ENCODE measurements at places on chromosomes 11 and 22. TPM values are rescaled to one million over a fixed set of nuclear protein-coding genes. Genes with fewer than 3 reads are reported as not detected.
A peak's percentile ranks its signal among the peaks of the same experiment; 100 is the strongest.

DNA sequence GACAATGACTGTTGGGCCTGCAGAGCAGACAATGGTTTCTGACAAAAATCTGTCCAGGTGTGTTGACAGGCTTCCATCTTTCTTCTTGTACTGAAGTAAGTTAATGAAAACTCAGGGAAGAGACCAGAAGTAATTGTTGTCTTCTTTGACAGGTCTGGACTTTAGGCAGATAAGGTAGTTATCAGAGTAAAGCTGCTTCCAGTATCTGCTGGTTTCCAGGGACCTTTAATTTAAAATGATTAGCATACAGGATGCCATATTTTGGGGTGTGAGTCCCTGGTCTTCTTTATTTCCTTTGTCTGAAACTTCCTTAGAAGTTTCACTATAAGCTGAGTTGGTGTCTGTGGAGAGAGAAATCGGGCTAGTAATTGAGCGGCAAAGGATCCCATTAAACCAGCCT is 1.4 kb downstream of the TMX2 start:
- peak overlapping the region; percentile 91 for H3K27ac ChIP-seq
- peaks cover 3% of the 10 kb centered on the region for H3K27me3 ChIP-seq
- DNase-seq, result no peak
- peaks cover 32% of the 10 kb centered on the region for H3K4me1 ChIP-seq
- H3K36me3 ChIP-seq, result peaks cover 10% of the 10 kb centered on the region

DNA sequence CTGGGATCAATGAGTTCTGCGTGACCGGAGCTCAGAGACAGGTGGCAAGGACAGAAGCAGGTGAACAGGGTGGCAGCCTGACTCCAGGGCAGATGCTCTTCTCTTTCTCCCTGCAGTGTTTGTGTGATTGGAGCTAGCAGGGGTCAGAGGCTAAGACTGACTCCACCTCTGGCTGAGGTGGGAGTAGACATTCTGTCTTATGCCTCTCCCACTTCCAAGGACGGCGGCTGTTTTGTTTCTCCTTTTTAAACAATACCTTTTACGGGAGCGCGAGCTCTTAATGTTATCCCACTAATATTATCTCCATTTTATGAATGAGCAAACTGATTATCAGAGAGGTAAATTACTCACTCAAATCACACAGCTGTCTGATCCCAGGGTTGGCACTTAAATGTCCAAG is 323.7 kb downstream of the MIAT start:
- DNase-seq, result no peak
- no peak overlapping the region for H3K27ac ChIP-seq
- H3K36me3 ChIP-seq, result no peaks in the 10 kb centered on the region
- H3K4me1 ChIP-seq, result no peaks in the 10 kb centered on the region
- H3K27me3 ChIP-seq, result peaks cover 24% of the 10 kb centered on the region
- no peak overlapping the region for H3K4me3 ChIP-seq

DNA sequence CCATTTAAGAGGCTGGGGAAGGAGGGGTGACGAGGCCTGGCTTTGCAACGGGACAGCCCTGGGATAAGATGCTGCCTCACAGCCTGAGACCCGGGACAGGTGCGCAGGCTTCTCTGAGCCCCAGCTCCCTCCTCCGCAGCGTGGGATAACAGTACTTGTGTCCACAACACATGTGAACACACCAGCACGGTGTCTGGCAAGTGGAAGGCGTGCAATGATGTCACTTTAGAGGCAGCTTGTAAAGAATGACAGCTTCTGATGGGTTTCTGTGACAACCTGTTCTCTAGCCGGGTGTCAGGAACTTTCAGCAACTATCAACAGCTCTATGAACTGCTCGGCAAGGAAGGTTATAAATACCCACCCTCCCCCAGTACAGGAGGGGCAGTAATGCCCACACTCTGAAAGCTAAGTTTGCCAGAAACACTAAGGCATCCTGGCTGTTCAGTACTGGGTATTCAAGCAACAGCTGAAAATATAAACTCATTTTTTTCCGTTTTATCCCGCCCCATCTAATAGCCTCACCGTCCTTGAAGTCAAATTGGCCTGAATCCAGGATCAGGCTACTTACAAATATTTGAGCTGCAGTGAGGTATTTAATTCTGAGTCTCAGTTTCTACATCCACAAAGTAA is 59.7 kb downstream of the MYH9 start:
- peak overlapping the region; percentile 99 for H3K27ac ChIP-seq
- H3K36me3 ChIP-seq, result peaks cover 90% of the 10 kb centered on the region
- DNase-seq, result no peak
- H3K27me3 ChIP-seq, result peaks cover 85% of the 10 kb centered on the region
- peak overlapping the region; percentile 83 for H3K4me3 ChIP-seq

GRCh38 chr11:33500861-33501479 is 199.7 kb downstream of the C11orf91 start:
- no peaks in the 10 kb centered on the region for H3K27me3 ChIP-seq
- peaks cover 47% of the 10 kb centered on the region for H3K4me1 ChIP-seq
- no peaks in the 10 kb centered on the region for H3K36me3 ChIP-seq
- H3K4me3 ChIP-seq, result no peak overlapping the region

GRCh38 chr11:103055221-103055890 is 36.6 kb downstream of the DCUN1D5 start:
- no peaks in the 10 kb centered on the region for H3K36me3 ChIP-seq
- H3K27me3 ChIP-seq, result no peaks in the 10 kb centered on the region
- H3K4me1 ChIP-seq, result peaks cover 24% of the 10 kb centered on the region
- H3K4me3 ChIP-seq, result no peak overlapping the region

GRCh38 chr11:119319700-119320239 is 2.8 kb upstream of the MCAM start:
- no peaks in the 10 kb centered on the region for H3K36me3 ChIP-seq
- H3K4me3 ChIP-seq, result peak overlapping the region; percentile 18
- H3K4me1 ChIP-seq, result peaks cover 20% of the 10 kb centered on the region
- H3K27me3 ChIP-seq, result peaks cover 14% of the 10 kb centered on the region

- peaks cover 23% of the 10 kb centered on the region for H3K36me3 ChIP-seq
- peaks cover 39% of the 10 kb centered on the region for H3K4me1 ChIP-seq
- peak overlapping the region; percentile 94 for H3K27ac ChIP-seq
Observed at GRCh38 chr22:37681556-37682049, 4.5 kb upstream of the NOL12 start.

GRCh38 chr11:76225122-76225611 is 18.9 kb upstream of the WNT11 start:
- H3K27me3 ChIP-seq, result peaks cover 18% of the 10 kb centered on the region
- no peaks in the 10 kb centered on the region for H3K4me1 ChIP-seq
- DNase-seq, result no peak
- no peak overlapping the region for H3K27ac ChIP-seq
- H3K36me3 ChIP-seq, result no peaks in the 10 kb centered on the region

- no peak for DNase-seq
- no peaks in the 10 kb centered on the region for H3K36me3 ChIP-seq
- peaks cover 2% of the 10 kb centered on the region for H3K27me3 ChIP-seq
- H3K4me3 ChIP-seq, result no peak overlapping the region
Observed at GRCh38 chr11:14981507-14981906, 9.4 kb upstream of the CALCA start.

DNA sequence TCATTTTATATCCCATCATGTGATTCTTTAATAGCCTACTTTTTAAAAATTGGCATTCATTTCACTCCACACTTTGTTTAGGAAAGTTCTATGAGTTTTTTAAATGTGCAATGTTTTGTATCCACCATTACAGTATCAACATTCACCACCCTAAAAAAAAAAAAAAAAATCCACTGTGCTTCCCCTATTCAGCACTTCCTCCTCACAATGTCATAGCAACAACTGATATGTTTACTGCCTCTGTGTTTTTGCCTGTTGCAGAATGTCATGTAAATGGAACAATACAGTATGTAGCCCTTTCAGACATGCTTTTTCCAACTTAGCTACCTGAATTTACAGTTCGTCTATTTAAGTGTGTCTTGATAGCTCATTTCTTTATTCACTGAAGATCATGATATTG is 754.2 kb downstream of the FAM181B start:
- H3K27me3 ChIP-seq, result peaks cover 2% of the 10 kb centered on the region
- H3K36me3 ChIP-seq, result no peaks in the 10 kb centered on the region

DNA sequence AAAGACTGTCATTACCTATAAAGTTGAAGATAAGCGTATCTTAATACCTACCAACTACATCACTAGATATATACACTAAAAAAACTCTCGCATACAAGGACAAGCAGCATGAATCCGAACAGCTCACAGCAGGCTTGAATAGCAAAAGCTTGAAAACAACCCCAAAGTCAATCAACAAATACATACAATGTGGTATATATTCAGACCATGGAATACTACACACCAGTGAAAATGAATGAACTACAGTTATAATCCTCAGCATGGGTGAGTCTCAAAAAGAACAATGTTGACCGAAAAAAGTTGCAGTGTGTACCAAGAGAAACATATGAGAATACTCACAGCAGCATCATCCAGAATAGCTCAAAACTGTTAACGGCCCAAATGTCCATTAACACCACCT is 25.2 kb downstream of the USP28 start:
- H3K27ac ChIP-seq, result no peak overlapping the region
- H3K27me3 ChIP-seq, result peaks cover 2% of the 10 kb centered on the region
- H3K4me1 ChIP-seq, result peaks cover 6% of the 10 kb centered on the region
- DNase-seq, result no peak
- H3K4me3 ChIP-seq, result no peak overlapping the region
- H3K36me3 ChIP-seq, result peaks cover 14% of the 10 kb centered on the region

GRCh38 chr11:133023232-133023631 is 509.1 kb downstream of the OPCML start:
- no peak for DNase-seq
- peaks cover 34% of the 10 kb centered on the region for H3K27me3 ChIP-seq
- H3K4me3 ChIP-seq, result no peak overlapping the region
- no peaks in the 10 kb centered on the region for H3K36me3 ChIP-seq
- no peaks in the 10 kb centered on the region for H3K4me1 ChIP-seq
- H3K27ac ChIP-seq, result no peak overlapping the region

DNA sequence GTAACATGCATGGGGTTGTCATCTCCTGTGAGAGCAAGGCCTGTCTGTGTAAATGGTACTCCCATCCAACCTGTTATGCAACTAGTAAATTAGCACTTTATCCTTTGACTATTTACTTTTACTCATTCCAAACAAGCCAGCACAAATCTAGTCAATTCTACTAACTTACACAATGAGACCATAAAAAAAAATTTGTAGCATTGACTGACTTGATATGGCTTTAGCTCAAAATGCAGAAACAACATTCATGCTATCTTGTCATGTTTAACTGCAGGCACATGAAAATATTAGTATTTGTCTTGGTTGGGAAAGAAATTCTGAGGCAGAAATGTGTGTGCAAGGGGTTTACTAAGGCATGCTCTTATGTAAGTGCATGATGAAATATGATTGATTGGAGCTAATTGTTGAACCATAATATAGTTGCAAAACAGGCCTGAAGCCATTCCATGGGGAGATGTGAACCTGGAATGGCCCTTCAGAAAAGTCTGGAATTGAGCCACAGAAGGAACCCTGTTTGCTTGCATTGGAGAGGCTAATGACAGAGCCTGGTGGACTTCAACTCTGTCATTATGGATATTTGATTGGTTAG is 2.5 kb downstream of the SLC22A25 start:
- DNase-seq, result no peak
- peaks cover 6% of the 10 kb centered on the region for H3K27me3 ChIP-seq
- no peak overlapping the region for H3K4me3 ChIP-seq
- H3K4me1 ChIP-seq, result no peaks in the 10 kb centered on the region
- no peak overlapping the region for H3K27ac ChIP-seq

- H3K4me1 ChIP-seq, result peaks cover 22% of the 10 kb centered on the region
- no peak overlapping the region for H3K27ac ChIP-seq
- H3K27me3 ChIP-seq, result peaks cover 10% of the 10 kb centered on the region
- H3K36me3 ChIP-seq, result no peaks in the 10 kb centered on the region
- no peak for DNase-seq
- no peak overlapping the region for H3K4me3 ChIP-seq
Observed at GRCh38 chr11:75461151-75461550, 28.1 kb upstream of the KLHL35 start.

DNA sequence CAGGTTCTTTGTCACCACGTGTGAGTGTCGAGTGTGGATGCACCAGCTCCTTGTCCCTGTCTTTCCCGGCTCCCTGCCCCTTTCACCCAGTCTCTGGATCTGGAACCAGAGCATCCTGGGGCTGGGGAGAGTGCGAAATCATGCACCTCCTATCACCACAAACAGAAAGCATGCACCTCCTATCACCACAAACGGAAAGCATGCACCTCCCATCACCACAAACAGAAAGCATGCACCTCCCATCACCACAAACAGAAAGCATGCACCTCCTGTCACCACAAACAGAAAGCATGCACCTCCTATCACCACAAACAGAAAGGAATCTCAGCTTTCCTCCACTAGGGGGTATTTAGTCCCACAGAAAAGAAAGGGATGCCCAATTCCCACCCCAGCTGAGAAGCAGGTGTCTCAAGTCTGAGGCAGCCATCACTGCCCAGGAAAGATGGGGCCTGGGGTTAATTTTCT is 5.9 kb upstream of the GLB1L3 start:
- H3K27me3 ChIP-seq, result peaks cover 33% of the 10 kb centered on the region
- H3K36me3 ChIP-seq, result no peaks in the 10 kb centered on the region
- no peak overlapping the region for H3K27ac ChIP-seq
- H3K4me1 ChIP-seq, result peaks cover 20% of the 10 kb centered on the region

- H3K4me3 ChIP-seq, result no peak overlapping the region
- no peaks in the 10 kb centered on the region for H3K4me1 ChIP-seq
- no peak for DNase-seq
- peaks cover 7% of the 10 kb centered on the region for H3K27me3 ChIP-seq
Observed at GRCh38 chr11:62223095-62223494, 14.6 kb downstream of the SCGB2A1 start.

DNA sequence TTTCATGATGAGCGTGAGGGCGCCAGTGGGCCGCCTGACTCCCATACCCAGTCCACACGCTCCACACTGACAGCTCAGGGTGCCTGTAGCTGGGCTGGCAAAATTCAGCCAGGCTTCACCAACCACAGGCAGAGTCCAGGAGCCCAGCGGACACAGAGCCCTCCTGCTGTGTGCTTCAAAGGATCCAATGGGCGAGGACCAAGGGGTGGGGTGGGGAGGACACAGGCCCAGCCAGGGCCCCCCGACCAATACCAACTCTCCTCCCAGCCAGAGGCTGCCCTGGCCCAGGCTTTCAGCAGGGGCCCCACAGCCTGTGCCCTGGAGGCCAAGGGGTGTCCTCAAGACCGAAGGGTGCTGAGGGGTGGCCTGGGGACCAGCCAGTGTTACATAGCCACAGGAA is 336.1 kb downstream of the CTTN start:
- H3K27me3 ChIP-seq, result peaks cover 9% of the 10 kb centered on the region
- H3K4me1 ChIP-seq, result no peaks in the 10 kb centered on the region
- H3K36me3 ChIP-seq, result peaks cover 17% of the 10 kb centered on the region
- H3K4me3 ChIP-seq, result no peak overlapping the region
- no peak overlapping the region for H3K27ac ChIP-seq

GRCh38 chr11:109641549-109641948 is 219.6 kb downstream of the C11orf87 start:
- H3K27me3 ChIP-seq, result no peaks in the 10 kb centered on the region
- H3K36me3 ChIP-seq, result no peaks in the 10 kb centered on the region
- H3K4me1 ChIP-seq, result no peaks in the 10 kb centered on the region
- no peak overlapping the region for H3K4me3 ChIP-seq
- no peak overlapping the region for H3K27ac ChIP-seq
- DNase-seq, result peak; percentile 6

Gene SFI1
- total RNA-seq, result 12.1 TPM

Gene MAP4K2
- 20.5 TPM for total RNA-seq

Gene BLID
- total RNA-seq, result 1.2 TPM

Gene OR52E8
- total RNA-seq, result not detected

Gene GDPD4
- total RNA-seq, result not detected

Gene GTSE1
- total RNA-seq, result 13.3 TPM

Gene RRAS2
- 123 TPM for total RNA-seq

Gene LDHAL6A
- total RNA-seq, result not detected

Gene NCF4
- not detected for total RNA-seq

Gene OR8G1
- total RNA-seq, result not detected

Gene MRGPRE
- total RNA-seq, result not detected
